Stimulated activated naive CD4-positive, alpha-beta T cell treated with Interleukin-2 at 50 U/mL for 16 hours (primary cell): ENCODE measurements at places on chromosomes 1 and 21.

DNA sequence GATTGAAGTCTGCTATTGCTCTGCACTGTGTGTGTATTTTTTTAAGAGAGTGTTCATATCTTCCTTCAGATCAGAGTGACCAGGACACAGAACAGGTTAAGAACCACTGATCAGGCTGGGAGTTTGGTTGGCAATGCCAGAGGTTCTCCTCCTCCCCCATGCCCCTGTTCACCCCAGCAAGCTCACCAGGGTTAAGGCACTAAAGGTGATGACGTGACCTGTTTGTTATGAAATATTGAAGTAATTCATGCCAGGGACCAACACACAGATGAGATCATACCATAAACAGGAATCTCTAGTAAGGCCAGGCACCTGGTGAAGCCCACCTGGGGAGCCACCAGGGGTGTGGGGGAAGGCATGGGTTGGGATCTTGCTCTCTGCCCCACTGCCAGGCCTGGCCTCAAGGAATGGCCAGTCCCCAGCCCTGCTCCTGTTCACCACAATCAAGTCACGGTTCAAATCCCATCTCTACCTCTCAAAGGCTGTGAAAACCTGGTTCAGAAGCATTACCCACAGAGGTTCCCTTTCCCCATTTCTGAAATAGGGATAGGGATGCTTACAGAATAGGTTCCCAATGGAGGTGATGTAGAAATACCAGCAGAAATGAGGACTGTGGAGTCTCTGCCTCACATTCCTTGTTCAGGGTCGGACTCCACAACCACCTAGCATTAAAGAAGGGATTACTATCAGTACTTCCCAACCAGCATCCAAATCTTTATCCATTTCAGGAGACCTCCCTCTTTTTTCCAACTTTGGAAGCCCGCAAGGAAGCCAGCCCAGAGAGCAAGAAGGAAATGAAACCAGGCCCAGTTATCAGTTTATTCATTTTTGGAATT is 2.4 kb downstream of the ID3 start:
- no peak for DNase-seq

DNA sequence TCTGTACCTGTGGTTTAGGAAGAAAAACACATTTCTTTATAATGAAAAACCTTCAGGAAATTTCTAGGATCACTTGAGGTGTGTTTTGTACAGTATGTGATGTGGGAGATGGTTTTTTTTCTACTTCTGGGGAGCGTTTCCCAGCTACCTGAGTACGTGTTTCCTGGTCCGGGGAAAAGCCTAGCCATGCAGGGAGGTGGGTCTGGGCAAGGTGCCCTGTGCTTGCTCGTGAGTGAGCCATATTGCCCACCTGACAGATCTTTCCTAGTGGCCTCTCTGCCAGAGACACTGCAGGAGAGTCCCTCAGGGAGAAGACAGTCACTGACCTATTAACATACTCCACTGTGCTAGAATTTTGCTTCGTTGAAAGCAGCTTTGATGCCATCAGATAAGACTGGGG is 41.3 kb downstream of the TRPM2 start:
- no peak for DNase-seq

- DNase-seq = no peak
Measured at GRCh38 chr1:39148942-39149341, 55.6 kb upstream of the MACF1 start.

GRCh38 chr1:234218078-234218477 is 155.2 kb upstream of the COA6 start:
- DNase-seq = no peak

GRCh38 chr1:95548211-95548610 is 314.2 kb downstream of the RWDD3 start:
- no peak for DNase-seq

GRCh38 chr1:218585511-218586184 is 240.5 kb downstream of the TGFB2 start:
- DNase-seq = no peak

DNA sequence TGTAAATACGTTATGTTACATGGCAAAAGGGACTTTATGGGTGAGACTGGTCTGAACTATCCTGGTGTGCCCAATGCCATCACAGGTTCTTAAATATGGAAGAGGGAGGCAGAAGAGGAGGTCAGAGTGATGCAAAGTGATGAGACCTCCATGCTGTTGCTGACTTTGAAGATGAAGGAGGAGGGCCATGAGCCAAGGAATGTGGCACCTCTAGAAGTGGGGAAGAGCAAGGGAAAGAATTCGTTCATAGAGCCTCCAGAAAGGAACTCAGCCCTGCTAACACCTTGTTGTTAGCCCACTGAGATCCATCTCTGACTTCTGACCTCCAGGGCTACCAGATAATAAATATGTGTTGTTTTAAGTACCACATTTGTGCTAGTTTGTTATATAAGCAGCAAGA is 462.0 kb downstream of the RPS6KC1 start:
- no peak for DNase-seq

- no peak for DNase-seq
Measured at GRCh38 chr1:47013293-47013692, 10.2 kb upstream of the CYP4X1 start.

DNA sequence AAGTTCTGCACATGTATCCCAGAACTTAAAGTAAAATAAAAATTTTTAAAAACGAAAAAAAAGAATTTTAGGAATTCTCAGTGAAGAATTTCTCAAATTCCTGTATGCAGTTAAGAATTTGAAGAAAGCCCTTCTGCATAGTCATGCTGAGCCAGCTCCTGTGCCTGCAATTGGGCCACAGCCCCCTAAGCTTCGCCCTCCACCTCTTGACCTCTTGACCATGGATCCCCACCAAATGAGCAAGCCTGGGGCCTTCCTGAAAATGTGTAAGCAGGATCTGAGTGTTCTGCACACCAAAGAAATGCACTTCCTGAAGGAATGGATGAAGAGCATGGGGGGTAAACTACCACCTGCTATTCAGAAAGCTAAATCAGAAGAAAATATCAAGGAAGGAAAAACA is 52.0 kb downstream of the NBPF6 start:
- no peak for DNase-seq

DNA sequence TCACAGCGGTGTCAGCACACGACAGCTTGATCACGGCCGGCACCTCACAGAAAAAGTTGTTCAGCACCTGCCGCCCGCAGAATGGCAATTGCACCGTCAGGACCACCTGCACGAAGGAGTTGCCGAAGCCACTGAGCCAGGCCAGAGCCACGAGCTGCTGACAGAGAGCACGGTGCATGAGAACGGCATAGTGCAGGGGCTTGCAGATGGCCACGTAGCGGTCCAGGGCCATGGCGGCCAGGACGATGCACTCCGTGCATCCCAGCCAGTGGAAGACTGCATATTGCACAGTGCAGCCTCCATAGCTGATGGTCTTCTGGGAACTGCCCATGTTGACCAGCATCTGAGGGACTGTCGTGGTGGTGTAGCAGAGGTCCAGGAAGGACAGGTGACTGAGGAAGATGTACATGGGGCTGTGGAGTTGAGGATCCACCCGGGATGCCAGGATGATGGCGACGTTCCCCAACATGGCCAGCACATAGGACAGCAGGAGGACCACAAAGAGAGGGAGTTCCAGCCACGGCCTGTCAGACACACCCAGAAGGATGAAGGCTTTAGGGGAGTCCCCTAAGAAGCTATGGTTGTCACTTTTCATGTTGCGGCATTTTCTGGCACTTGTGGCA is 6.4 kb downstream of the OR2B11 start:
- DNase-seq = no peak

- DNase-seq = no peak
Measured at GRCh38 chr1:14929547-14930246, 223.8 kb upstream of the TMEM51 start.

DNA sequence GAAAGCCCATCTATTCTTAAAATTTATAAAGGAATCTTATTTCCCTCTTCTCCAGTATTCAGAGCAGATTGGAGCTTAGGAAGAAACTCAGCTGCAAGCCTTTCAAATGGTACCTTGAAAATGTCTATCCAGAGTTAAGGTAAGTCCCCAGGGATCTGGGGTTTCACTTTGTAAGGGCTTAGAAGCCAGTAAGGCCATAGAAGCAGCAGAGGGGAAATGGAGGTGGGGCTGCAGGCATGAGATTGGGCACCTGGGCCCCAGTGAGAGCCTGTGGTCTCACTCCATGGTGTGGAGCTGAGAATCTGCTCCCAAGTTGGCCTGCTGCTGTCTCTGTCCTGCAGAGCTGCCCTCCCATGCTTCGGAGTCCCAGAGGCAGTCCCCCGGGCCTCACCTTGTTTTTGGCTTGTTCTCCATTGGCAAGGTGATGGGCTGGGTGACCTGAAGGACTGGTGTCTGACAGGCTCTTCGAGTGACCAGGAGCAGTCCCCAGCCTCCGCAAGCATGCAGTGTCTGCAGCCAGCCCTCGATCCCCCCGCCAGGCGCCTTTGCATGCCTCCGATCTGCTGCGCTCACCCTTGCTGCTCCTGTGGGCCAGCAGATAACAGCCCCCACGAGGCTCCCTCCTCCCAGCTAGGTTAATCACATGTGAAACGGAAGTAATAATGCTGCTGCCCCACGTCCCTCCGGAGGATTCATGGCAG is 163.1 kb downstream of the PGBD5 start:
- DNase-seq = no peak

DNA sequence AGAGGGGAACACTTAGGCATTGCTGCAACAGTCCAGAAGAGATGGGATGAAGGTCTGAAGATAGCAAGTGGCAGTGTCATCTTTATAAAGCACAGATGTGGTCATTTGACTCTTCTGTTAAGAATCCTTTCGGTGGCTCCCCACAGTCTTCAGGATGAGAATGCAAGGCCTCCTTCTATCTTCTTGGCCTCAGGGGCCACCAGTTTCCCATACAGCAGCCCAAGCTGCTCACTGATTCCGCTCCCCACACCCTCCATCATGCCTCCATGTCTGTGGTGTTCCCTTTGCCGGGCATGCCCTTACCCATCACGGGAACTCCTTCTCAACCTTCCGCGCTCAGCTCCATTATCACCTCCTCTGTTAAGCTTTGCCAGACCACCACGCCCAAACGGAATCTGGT is 16.1 kb upstream of the MFSD2A start:
- no peak for DNase-seq

GRCh38 chr1:175268720-175269119 is 76.1 kb upstream of the KIAA0040 start:
- no peak for DNase-seq

DNA sequence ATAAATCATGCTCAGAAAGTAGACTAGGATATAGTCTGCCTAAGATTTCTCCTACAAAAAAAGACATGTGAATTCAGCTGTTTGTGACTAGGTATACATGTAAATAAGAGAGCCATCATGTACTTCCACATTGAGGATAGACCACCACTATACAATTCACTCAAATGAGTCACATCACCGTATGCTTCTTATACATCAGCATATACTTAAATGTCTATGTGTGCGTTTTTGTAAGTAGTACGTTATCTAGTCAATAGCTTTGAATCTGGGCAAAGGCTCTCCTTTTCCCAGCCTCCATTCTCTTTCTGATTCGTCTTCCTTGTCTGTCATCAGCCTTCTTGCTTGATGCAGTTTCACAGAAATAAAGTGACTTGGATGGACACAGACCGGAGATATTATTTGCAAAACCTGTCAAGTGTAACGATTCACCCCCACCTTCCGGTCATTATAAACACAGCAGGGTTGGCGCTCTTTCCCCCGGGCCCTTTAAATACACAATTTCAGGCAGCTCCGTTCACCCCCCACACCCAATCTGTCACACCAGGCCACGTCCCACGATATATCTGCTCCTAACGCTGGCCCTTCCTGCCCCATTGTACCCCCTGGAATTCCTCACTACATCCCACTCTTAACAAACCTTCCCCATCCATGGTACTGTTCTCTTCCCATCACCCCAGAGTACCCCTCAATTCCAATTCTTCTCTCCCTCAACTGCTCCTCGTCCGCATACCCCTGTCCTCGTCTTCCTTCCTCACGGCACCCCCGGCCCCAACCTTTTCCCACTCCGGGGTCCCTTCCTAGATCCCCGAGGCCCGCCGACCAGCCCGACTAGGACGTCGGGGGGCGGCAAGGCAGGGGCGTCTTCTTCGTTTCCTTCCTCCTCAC is 636 bp downstream of the VAMP4 start:
- DNase-seq = peak; percentile 28

DNA sequence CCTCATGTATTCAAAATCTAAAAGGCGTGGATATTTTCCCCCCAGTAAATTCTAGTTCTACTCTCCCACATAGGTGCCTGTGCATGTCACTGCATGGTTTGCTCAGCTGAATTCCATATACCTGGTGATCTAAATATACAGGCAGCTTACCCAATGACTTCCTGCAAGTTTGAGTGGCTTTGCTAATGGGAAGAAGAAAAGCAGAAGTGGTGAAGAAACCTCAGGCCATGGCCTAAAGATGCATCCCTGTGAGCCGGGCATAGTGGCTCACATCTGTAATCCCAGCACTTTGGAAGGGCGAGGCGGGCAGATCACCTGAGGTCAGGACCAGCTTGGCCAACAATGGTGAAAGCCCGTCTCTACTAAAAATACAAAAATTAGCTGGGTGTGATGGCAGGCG is 11.5 kb downstream of the SLC44A3 start:
- no peak for DNase-seq

GRCh38 chr1:17875171-17875881 is 120.2 kb downstream of the ACTL8 start:
- DNase-seq = no peak

DNA sequence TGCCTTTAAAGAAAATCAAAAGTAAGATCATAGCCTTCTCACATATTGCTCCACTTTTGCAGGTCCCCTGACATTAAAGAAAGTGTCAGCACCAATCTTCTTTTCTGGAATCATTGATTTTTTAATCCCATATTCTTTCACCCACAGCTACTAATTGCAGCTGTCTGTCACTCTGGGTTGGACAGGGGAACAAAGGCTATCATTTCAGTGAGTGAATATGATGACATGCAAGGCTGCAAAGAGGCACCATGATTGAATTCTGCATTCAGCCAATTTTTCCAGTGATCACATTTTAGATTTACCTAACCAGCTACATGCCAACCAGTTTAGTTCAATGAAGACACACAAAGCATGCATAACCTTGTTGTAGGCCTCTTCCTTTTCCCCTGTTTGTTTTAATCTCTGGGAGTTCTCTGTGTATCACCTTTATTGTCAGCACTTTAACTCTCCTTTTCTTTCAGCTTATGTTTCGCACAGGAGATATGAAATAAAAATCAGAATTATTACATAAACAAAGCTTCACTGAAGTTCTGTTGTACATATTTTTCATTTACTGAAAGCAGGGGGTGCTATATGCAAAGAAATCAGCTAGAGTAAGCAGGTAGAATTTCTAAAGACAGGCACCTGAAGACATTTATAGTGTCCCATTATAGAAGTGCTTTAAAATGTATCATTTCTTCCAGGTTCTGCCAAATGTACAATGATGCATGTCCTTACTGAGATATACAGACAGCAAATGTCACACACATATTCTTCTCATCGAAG is 584.8 kb downstream of the PLA2G4A start:
- DNase-seq = no peak
